Ovary (tissue), 10 donors: ENCODE measurements at places on chromosomes 7 and 10.

DNA sequence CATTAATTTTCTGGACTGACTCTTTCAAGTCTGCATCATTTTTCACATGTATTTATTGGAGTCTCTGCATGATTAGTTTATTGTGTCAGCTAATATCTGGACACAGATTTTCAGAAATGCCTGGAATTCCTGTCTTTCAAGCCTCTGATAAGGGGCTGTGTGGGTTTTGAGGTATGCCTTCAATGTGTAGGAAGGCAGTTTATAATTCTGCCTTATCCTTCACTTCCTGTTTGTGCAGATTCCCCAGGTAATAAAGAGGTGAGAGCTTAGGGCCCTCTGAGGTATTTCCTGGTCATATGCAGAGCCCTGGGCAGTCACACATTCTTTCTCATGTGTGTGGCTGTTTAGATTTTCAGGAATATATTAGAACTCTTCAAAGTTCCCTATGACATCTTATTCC, 79.4 kb upstream of the PRKCQ start:
- H3K27me3 ChIP-seq = no peaks in the 10 kb centered on the region
- no peak overlapping the region for H3K4me3 ChIP-seq
- no peak overlapping the region for H3K27ac ChIP-seq
- H3K36me3 ChIP-seq = no peaks in the 10 kb centered on the region
- no peaks in the 10 kb centered on the region for H3K4me1 ChIP-seq

DNA sequence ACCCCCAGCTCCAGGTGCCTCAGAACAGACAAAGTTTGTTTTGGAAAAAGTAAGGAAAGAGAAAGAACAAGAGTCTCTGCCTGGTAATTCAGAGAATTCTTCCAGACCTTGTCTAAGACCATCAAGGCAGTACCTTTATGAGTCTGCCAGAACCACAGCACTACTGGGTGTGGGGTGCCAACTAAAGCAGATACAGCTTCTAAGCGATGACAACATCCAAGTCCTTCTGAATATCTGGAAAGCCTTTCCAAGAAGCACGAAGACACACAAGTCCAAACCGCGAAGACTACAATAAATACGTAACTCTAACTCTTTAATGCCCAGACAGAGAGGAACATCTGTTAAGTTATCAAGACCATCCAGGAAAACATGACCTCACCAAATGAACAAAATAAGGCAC, 94.3 kb downstream of the SIRT1 start:
- no peak overlapping the region for H3K4me3 ChIP-seq
- no peak for DNase-seq
- no peaks in the 10 kb centered on the region for H3K27me3 ChIP-seq
- no peaks in the 10 kb centered on the region for H3K36me3 ChIP-seq

DNA sequence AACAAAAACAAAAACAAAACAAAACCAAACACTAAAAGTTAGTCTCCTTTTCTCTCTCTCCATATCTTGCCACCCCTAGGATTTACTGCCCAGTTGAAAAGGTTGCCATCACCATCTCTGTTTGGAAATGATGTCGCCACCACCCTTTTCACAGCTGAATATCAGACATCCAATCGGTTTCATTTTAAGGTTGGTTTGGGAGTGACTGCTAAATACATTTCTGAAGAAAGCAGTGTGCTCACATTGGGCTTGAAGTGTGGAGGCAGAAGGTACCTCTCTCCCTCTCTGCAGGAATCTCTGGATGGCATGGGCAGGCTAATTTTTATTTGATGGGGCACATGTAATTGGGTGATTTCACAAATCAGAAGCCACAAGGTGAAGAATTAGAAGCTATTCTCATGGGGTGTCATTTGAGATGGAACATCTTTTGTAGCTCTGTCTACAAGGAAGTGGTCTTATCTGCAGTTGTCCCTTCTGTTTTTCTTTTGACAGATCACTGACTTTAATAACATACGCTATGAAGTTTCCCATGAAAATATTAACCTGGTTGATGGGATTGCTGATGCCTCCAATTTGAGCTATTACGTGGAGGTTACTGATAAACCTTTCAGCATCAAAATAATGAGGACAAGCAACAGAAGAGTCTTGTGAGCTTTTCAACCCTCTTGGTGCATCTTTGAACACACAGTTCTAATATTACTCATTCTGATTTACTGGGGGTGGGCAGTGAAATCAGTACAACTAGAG, 20.1 kb downstream of the MGAM2 start:
- no peak for DNase-seq
- H3K4me1 ChIP-seq = no peaks in the 10 kb centered on the region
- H3K4me3 ChIP-seq = no peak overlapping the region
- H3K27ac ChIP-seq = no peak overlapping the region
- H3K27me3 ChIP-seq = no peaks in the 10 kb centered on the region

DNA sequence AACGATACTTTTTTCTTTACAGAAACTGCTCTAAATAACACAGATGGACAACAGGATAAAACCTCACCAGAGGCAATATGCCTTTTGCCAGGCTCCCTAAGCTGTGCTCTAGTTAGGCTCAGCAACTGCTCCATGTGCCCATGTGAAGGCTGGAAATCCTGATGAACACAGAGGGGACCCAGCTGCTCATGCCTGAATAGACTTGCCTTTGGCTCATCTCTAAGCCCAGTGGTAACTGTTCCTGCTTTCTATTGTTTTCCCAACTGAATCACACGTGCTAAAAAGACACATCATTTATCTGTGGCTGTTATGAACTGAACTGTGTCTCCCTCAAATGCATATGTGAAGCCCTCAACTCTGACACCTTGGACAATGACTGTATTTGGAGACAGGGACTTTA, 110.4 kb downstream of the RNF216 start:
- no peak overlapping the region for H3K27ac ChIP-seq
- peaks cover 7% of the 10 kb centered on the region for H3K4me1 ChIP-seq
- DNase-seq = no peak
- H3K36me3 ChIP-seq = no peaks in the 10 kb centered on the region
- no peaks in the 10 kb centered on the region for H3K27me3 ChIP-seq

GRCh38 chr7:101934618-101935017, 117.2 kb downstream of the CUX1 start:
- peaks cover 17% of the 10 kb centered on the region for H3K4me1 ChIP-seq
- H3K36me3 ChIP-seq = no peaks in the 10 kb centered on the region
- no peaks in the 10 kb centered on the region for H3K27me3 ChIP-seq
- peak overlapping the region; percentile 13 for H3K4me3 ChIP-seq
- no peak for DNase-seq
